ENCODE measurements at places on chromosomes 5 and 9.

- peak; percentile 75 for DNase-seq
- H3K27me3 ChIP-seq: no peaks in the 10 kb centered on the region
- H3K4me1 ChIP-seq: peaks cover 14% of the 10 kb centered on the region
- H3K36me3 ChIP-seq: no peaks in the 10 kb centered on the region
- H3K4me3 ChIP-seq: peak overlapping the region; percentile 84
Measured at GRCh38 chr5:172284611-172284980, 1.0 kb upstream of the UBTD2 start.

DNA sequence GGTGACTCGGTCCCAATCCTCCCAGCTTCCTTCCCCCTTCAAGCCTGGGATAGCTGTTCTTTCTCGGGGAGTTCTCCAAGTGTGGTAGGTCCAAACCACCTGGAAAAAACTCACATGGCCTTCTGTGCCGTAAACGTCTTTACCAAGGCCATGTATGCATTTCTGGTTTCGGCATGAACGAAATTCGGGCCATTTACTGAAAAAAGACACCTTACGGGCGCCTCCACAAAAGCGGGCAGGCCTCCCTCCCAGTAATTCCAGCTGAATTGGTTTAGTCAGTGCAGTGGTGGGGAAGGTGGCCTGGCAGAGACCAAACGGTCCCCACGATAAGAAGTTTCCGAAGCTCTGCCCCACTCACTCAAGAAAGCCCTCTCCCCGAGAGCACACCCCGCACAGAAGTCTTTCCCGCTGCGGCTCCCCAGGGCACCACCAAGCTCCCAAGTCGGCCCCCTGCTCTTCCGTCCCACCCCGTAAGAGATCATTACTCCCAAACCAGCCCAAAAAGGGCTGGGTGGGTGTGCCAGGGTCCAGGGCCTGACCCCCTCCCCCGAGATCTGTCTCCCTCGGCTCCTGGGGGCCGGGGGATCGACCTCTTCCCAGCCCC lies 86.3 kb upstream of the MELK start:
- H3K4me3 ChIP-seq: peak overlapping the region; percentile 89
- peaks cover 25% of the 10 kb centered on the region for H3K4me1 ChIP-seq
- DNase-seq: peak; percentile 33
- H3K27ac ChIP-seq: peak overlapping the region; percentile 79
- H3K27me3 ChIP-seq: no peaks in the 10 kb centered on the region
- no peaks in the 10 kb centered on the region for H3K36me3 ChIP-seq

GRCh38 chr5:147336876-147337275 lies 102.0 kb downstream of the STK32A start:
- no peaks in the 10 kb centered on the region for H3K36me3 ChIP-seq
- H3K4me1 ChIP-seq: no peaks in the 10 kb centered on the region
- peak; percentile 5 for DNase-seq
- H3K27ac ChIP-seq: no peak overlapping the region
- no peak overlapping the region for H3K4me3 ChIP-seq

- H3K27ac ChIP-seq: no peak overlapping the region
- no peaks in the 10 kb centered on the region for H3K36me3 ChIP-seq
- no peaks in the 10 kb centered on the region for H3K4me1 ChIP-seq
- peaks cover 2% of the 10 kb centered on the region for H3K27me3 ChIP-seq
- no peak for DNase-seq
Measured at GRCh38 chr5:169576181-169576598, 7.4 kb upstream of the SPDL1 start.

GRCh38 chr9:131477367-131477766 lies 25.4 kb upstream of the POMT1 start:
- H3K4me3 ChIP-seq: no peak overlapping the region
- DNase-seq: no peak
- peaks cover 94% of the 10 kb centered on the region for H3K36me3 ChIP-seq
- no peaks in the 10 kb centered on the region for H3K4me1 ChIP-seq
- no peak overlapping the region for H3K27ac ChIP-seq

DNA sequence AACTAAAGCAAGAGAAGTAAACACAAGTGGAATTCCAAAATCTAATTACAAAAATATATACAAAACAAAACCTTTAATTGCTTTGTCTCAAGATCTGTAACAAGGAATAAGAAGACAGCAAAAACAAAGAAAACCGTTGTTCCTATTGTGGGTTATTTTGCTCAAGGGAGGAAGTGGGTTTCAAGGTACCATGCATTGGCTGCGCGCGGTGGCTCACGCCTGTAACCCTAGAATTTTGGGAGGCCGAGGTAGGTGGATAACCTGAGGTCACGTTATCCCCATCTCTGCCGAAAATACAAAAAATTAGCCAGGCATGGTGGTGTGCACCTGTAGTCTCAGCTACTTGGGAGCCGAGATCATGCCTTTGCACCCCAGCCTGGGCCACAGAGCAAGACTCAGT lies 12.1 kb upstream of the IQGAP2 start:
- no peak overlapping the region for H3K27ac ChIP-seq
- no peak overlapping the region for H3K4me3 ChIP-seq

DNA sequence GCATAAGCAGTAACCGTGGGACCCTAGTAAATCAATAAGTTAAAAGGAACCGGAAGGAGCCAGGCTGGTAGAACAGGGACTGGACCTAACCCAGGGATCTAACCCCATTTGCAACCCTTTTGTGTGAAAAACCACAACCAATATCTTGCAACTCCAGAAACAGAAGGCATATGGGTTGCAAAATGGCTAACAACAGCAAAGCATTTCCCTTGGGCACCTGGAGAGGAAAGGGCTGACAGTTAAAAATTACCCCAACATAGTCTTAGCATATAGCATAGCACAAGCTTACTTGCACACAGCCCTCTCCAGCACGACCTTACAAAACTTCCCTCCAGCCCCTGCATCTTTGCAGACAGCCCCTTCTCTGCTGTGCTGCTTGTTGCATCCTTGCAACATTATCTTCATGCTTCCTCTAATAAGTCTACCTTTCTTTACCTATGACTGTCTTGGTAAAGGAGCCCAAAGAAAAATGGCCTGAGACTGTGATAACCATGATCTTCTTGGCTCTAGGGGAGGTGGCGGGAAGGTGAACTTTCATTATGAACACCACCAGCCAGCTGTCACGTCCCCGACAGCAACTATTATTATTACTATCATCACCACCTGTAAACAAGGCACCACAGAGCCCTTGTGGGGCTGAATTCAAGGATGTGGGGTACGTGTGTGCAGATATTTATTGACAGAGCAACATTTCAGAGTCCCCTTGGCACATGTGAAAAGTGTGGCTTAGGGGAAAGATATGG lies 49.8 kb downstream of the PRRC1 start:
- no peaks in the 10 kb centered on the region for H3K27me3 ChIP-seq
- no peak for DNase-seq
- peaks cover 6% of the 10 kb centered on the region for H3K4me1 ChIP-seq
- no peaks in the 10 kb centered on the region for H3K36me3 ChIP-seq

DNA sequence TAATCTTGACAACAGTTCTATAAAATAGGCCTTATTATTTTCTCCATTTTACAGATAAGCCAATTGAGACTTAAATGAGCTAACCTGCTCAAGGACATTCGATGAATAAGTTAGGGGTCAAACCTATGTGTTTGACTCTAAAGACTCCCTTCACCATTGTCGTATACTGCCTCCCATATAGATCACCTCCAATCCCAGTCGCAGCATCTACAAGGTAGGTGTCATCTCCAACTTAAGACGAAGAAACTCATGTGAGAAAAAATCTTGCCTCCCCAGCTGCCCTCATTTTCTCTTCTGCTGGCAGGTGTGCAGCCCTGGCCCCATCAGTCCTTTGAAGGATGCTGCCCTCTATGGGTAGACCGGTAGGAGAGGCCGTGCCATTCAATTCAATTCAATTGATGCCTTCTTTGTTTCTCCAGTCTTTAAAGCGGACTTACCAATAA lies 75.2 kb upstream of the SMARCA2 start:
- no peak for DNase-seq
- H3K4me3 ChIP-seq: no peak overlapping the region
- H3K27ac ChIP-seq: no peak overlapping the region
- no peaks in the 10 kb centered on the region for H3K36me3 ChIP-seq
- H3K27me3 ChIP-seq: no peaks in the 10 kb centered on the region

GRCh38 chr5:152237531-152237930 lies 167.5 kb downstream of the NMUR2 start:
- H3K27ac ChIP-seq: no peak overlapping the region
- no peak for DNase-seq
- H3K27me3 ChIP-seq: no peaks in the 10 kb centered on the region
- H3K36me3 ChIP-seq: no peaks in the 10 kb centered on the region

GRCh38 chr5:109111680-109112079 lies 298.1 kb downstream of the PJA2 start:
- no peak overlapping the region for H3K4me3 ChIP-seq
- no peak overlapping the region for H3K27ac ChIP-seq
- H3K36me3 ChIP-seq: no peaks in the 10 kb centered on the region
- no peak for DNase-seq
- H3K4me1 ChIP-seq: no peaks in the 10 kb centered on the region

DNA sequence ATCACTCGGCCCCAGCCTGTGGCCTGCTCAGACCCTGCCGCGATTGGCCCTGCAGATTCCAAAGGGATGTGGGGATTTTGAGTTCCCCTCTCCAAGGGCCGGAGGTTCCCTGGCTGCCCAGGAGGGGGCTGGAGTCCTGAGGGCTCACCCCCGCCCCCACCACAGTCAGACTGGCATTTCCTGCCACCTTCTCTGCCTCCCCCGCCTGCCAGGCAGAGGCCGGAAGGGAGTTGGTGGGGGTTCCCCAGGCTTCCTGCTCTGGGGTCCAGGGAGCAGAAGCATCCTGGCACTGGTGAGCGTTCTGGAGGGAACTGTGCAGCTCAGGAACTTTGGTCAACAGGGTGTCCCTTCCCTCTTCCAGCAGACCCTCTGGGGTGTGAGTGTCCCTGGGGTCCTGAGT lies 70.6 kb downstream of the RXRA start:
- no peaks in the 10 kb centered on the region for H3K27me3 ChIP-seq
- no peak overlapping the region for H3K27ac ChIP-seq
- H3K4me1 ChIP-seq: peaks cover 37% of the 10 kb centered on the region
- no peak overlapping the region for H3K4me3 ChIP-seq
- peaks cover 7% of the 10 kb centered on the region for H3K36me3 ChIP-seq

DNA sequence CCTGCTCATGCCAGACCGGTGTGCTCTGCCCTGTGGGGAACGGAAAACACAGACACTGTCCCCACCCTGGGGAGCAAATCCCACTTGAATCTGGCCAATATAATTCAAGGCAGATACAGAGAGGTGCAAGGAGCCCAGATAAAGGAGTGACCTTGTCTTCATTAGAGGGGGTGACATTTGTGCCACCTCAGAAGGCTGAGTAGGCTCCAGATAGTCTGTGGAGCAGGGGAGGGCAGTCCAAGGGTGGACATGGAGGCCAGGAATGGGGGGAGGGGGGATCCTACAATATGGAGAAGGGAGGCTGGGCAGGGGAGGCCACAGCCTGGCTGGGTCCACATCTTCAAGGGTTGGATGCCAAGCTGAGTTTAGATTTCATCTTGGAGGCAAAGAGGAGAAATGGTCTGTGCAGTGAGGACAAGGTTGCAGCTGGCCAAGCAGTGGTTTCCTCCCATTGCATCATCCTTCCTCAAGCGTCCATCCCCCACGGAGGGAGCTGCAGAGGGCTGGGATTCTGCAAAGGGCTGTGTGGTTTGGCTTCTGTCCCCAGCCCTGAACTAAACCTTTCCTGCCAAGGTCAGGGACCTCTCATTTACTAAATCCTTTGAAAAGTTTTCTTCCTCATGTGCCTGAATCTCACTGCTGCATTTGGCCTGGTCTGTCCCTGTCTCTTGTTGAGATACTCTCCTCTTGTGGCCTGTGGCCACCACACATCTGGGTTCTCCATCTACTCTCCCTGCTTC lies 60.1 kb downstream of the GALNT12 start:
- DNase-seq: peak; percentile 92
- peak overlapping the region; percentile 83 for H3K27ac ChIP-seq
- H3K36me3 ChIP-seq: no peaks in the 10 kb centered on the region
- H3K27me3 ChIP-seq: no peaks in the 10 kb centered on the region

GRCh38 chr9:121271368-121272341 lies 3.7 kb downstream of the GSN start:
- H3K36me3 ChIP-seq: no peaks in the 10 kb centered on the region
- peaks cover 63% of the 10 kb centered on the region for H3K4me1 ChIP-seq
- DNase-seq: peak; percentile 90
- H3K27me3 ChIP-seq: no peaks in the 10 kb centered on the region
- peak overlapping the region; percentile 67 for H3K27ac ChIP-seq

DNA sequence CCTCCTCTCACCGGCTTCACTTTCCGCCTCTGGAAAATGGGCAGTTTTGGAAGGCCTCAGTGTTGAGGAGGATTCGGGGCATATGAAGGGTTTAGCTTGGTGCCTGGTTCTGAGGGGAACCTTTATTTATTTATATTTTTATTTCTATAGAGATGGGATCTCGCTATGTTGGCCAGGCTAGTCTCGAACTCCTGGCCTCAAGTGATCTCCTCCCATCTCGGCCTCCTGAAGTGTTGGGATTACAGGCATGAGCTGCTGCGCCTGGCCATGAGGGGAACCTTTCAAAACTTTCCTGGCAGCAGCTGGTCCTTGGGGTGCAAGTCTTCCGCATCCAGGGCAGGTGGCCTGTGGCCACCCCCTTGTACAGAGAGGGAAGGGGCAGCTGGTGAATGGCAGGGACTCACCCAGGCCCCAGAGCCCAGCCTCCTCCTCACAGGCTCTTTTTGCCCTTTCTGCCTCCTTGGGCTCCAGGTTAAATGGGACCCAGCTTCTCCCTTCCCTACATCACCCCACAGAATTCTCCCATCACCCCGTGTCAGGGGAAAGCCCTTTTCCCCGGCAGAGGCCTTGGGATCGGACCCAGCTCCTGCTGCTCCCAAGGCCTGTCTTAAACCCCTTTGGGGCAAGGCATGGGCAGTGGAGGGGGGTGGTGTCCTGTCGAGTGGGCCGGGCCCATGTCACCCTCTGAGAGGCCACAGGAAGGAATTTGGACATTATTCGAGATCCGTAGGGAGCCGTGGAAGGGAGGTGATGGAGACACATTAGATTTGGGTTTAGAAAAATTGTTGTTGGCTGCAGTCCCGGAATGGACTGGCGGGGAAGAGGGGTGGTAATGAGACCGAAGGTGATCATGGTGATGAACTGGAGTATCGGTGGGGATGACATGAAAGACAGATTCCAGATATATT lies 5.9 kb downstream of the NCS1 start:
- no peak overlapping the region for H3K27ac ChIP-seq
- peaks cover 44% of the 10 kb centered on the region for H3K4me1 ChIP-seq
- no peak for DNase-seq
- no peak overlapping the region for H3K4me3 ChIP-seq
- peaks cover 14% of the 10 kb centered on the region for H3K36me3 ChIP-seq

GRCh38 chr9:133151601-133152525 lies 11.9 kb downstream of the GBGT1 start:
- H3K4me1 ChIP-seq: peaks cover 28% of the 10 kb centered on the region
- no peak overlapping the region for H3K27ac ChIP-seq
- H3K36me3 ChIP-seq: no peaks in the 10 kb centered on the region
- H3K4me3 ChIP-seq: no peak overlapping the region
- no peaks in the 10 kb centered on the region for H3K27me3 ChIP-seq

All from muscle of leg (tissue), 16 donors.